Stimulated activated CD4-positive, alpha-beta T cell treated with anti-CD3 and anti-CD28 coated beads, Interleukin-2, amount 100 ng/mL, for 24 hours (primary cell): ENCODE measurements at places on chromosomes 5 and 9.

DNA sequence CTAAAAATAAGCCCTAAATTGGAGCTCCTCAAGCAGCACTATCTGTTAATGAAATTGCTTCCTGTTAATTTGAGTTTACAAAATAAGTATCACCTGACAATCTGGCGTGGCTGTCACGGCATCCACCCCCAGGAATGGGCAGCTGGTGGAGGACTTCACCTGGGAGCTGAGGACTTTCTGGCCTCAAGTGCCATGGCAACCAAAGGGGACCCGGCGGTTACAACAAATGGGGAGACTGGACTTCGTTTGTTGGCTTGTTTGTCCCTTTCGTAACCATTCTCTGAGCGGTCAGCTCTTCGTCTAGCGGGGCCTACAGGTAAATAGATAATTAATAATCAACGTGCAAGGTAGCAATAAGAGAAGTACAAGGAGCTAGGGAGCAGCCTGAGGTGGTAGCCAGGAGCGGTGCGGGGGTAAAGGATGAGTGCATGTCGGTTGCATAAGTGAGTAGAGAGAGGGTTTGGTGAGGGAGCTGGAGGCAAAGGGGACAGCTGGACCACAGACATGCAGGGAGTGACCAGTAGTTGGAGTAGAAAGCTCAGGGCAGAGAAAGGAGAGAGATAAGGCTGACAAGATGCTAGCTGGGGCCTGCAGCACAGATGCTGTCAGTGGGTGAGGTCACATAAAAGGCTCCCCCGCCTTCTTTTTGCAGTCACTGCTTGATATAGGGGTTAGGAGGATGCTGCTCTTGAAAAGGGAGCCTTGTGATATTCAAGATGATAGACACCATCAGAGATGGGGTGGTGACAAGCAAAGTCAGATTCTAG lies 62.5 kb downstream of the HSPA4 start:
- no peak for DNase-seq

DNA sequence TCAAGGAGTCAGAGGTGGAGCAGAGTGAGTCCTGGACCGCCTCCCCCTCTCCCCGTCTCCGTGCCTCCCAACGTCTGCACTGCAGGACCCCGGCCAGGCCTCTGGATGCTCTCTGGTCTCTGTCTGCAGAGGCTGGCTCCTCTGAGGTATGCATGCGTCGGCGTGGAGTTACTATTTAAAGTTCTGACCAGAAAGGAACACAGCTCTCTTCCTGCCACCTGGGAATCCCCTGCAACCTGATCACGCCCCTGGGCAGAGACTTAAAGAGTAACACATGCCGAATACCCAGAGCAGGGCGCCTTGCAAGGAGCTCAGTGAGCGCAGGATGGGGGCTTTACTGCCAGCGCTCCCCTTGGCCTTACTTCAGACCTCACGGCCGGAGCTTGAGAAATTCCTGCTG lies 16.0 kb downstream of the ANXA6 start:
- peak; percentile 64 for DNase-seq

GRCh38 chr5:122445070-122445469 lies 133.0 kb downstream of the SNCAIP start:
- no peak for DNase-seq

GRCh38 chr9:3214741-3215140 lies 311.1 kb downstream of the RFX3 start:
- no peak for DNase-seq

- no peak for DNase-seq
Measured at GRCh38 chr9:70589571-70590314, 175.3 kb upstream of the KLF9 start.

- no peak for DNase-seq
Measured at GRCh38 chr5:97165726-97166125, 17.3 kb downstream of the RIOK2 start.

GRCh38 chr5:127838661-127839060 lies 135.5 kb downstream of the CCDC192 start:
- no peak for DNase-seq

- DNase-seq, result no peak
Measured at GRCh38 chr9:99299211-99300102, 77.4 kb downstream of the SEC61B start.
